ENCODE measurements at places on chromosomes 12 and 14.
A peak's percentile ranks its signal among the peaks of the same experiment; 100 is the strongest.

GRCh38 chr12:175250-175649 lies 38.7 kb downstream of the SLC6A12 start:
- DNase-seq, result no peak

DNA sequence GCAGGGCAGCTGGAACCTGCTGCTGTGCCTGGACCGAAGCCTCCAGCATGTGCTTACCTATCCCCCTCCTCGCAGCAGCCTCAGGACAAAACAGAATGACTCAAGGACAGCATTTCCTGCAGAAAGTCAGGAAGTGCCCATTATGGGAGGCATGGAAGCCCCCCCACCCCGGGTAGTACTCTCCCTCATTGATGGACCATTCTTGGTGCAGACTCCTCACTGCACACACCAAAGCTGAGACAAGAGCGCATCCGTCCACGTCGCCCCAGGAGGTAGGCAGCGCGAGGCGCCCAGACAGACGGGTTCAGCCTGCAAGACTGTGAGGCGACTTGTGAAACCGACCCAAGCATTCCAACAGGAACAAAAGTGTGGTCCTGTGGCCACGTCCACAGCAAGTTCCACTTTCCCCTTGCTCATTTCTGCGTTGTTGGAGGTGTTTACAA lies 243.9 kb upstream of the ATXN7L3B start:
- no peak for DNase-seq

- peak; percentile 3 for DNase-seq
Measured at GRCh38 chr12:48489012-48489411, 6.7 kb downstream of the C12orf54 start.

DNA sequence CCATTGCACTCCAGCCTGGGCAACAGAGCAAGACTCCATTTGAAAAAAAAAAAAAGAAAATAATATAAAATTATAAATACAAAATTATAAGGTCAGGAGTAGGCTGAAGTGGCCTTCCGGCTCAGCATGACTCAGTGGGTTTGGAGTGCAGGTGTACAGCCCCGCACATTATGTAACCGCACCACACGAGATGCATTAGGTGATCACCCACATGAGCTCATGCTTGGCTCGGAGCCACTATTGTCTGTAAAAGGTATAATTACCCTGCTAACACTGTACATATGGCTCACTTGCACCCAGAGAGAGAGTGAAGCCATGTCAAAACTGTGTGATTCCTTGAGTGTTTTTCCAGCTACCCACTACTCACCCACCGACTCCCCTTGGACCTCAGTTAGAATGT lies 557.0 kb downstream of the SLC6A15 start:
- DNase-seq, result no peak

DNA sequence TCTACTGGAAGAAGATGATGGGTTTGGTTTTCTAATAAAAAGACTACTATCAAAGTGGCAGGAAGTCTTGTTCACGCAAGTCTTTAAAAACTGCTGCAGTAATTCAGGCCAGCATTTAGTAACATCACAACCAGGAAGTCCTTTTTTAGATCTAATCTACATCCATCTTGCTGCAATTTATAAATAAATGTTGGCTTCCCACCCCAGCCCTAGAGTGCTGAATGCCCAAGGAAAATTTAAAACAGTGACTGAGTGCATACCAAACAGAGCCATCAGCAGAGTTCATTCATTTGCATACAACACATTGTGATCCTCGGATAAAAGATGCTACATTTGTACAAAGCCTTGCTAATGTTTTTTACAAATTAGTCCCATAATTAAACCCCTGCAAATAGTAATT lies 72.1 kb downstream of the PHLDA1 start:
- DNase-seq, result no peak

- DNase-seq, result no peak
Measured at GRCh38 chr12:57049890-57050289, at the start of gene MYO1A. Gene MYO1A, minus strand, starts transcription at chr12:57050129. Its CDS starts 1,806 bp downstream, at chr12:57048323.

DNA sequence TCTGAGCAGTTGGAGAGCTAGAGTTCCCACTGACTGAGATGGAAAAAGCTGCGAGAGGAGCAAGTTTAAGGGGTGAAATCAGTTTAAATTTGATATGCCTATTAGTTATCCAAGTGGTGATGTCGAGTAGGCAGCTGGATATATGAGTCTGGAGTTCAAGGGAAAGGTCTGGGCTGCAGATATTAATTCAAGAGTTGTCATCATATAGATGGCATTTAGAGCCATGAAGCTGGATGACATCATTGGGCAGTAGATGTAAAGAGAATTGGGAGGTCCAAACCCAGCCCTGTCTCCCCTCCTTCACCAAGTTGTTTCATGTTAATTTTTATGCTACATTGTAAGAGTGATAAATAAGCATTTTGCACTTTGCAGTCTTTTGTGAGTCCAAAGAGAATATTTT lies 898.1 kb downstream of the GALC start:
- no peak for DNase-seq

GRCh38 chr14:24095271-24096068 lies 1.4 kb downstream of the PCK2 start:
- peak; percentile 54 for DNase-seq

- no peak for DNase-seq
Measured at GRCh38 chr14:91059576-91060350, 678 bp downstream of the RPS6KA5 start.

DNA sequence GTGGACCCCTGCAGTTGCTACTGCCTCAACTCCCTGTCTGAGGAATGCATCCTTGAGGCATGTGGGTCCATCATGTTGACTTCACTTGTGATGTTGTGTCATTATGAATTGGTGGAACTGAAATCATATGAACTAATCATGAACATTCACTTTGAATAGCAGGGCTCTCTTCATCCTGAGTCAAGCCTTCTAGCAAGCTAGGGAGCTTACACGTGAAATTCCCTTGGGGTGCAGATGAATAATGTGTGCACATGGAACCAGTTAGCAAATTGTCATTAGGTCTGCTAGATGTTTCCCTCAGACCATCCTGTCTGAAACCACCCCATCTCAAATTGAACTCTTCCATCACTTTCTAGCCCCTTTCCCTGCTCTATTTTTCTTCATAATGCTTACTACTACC lies 3.6 kb downstream of the COQ6 start:
- no peak for DNase-seq

All from renal cortical epithelial cell (primary cell).